Colonic mucosa (tissue), 4 donors: ENCODE measurements at places on chromosomes 12 and 14. TPM values are rescaled to one million over a fixed set of nuclear protein-coding genes. Genes with fewer than 3 reads are reported as not detected.

PLEKHD1 gene
- total RNA-seq: 0.10 TPM

DNA sequence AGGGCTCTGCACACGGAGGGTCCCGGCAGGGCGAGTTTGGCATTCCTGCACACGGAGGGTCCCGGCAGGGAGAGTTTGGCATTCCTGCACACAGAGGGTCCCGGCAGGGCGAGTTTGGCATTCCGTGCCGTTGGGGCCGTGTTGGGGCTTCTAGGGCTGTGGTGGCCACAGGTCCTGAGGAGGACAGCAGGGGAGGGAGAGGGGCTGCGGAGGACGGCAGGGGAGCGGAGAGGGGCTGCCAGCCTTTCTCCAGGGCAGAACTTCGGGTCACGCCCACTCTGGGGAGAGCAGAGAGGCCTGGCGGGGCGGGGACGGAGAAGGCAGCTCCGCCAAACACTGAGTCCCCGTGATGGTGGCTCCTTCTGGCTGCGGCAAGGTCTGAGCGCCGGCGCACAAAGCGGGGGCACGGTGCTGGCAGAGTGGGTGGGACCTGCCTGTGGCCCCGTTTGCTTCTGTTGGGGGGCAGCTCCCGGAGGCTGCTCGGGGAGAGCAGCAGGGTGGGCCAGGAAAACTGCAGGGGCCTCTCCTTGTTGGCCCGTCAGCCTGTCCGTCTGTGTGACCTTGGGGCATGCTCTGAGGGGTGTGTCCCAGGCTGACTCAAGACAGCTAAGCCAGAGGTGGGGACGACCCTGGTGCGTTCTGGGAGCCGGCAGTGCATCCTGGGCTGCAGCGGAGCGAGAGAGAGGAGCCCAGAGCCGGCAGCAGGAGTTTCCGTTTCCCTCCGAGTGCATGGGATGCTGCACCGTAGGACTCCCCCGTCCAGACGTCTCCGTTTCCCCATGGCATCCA is 60.2 kb downstream of the LRCOL1 start:
- DNase-seq: no peak

GRCh38 chr12:88566430-88566829 is 13.8 kb downstream of the KITLG start:
- DNase-seq: peak; percentile 59

ZNF26 gene
- total RNA-seq: 7.2 TPM

BDKRB2 gene
- 23.3 TPM for total RNA-seq

GRCh38 chr12:90520002-90520734 is 434.8 kb downstream of the CCER1 start:
- no peak for DNase-seq

GRCh38 chr14:72737560-72737943 is 156.3 kb downstream of the DPF3 start:
- no peak for DNase-seq

DNA sequence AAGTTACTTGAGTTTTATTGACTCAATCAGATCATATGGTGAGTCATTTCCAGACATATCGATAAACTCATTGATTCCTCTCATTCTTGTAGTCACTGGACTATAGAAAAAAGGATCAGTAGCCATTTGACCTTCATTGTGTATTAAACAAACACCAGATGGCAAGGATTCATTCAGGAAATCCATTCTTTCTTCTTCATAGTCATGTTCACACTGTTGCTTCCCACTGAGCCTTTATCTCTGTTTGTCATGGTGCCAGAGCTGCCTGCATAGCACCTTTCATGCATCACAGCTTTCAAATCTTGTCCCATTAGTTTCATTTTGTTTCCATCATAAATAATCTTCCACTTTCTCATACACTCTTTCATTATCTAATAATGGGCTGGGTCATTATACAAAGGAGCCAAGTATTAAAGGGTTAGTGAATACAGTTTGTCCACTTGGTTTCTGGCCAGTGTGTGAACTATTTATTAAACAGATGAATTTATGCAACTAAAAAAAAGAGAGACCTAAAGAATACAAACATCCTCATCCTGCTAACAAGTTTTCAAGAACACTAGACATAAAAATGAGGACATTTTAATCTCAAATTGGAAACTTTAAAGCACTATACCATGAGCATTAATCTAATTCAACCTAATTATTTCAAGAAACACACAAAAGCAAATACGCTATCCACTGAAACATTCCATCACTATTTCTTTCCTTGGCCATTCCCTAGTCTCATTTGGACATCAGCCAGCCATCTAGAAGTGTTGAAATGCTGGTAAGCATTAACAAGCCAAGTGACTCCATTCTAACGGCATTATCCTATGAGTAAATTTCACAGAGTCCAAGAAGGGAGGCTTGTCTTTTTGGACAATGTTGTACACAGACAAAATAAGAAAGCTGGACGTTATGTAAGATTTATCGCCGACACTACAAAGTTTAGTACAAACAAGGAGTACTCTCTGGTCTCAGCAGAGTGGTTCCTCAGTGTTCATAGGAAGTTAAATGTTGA is 476.5 kb downstream of the FOXG1 start:
- no peak for DNase-seq

PRICKLE1 gene
- 2.9 TPM for total RNA-seq

GRCh38 chr14:66311990-66312389 is 174.2 kb upstream of the CCDC196 start:
- no peak for DNase-seq

DNA sequence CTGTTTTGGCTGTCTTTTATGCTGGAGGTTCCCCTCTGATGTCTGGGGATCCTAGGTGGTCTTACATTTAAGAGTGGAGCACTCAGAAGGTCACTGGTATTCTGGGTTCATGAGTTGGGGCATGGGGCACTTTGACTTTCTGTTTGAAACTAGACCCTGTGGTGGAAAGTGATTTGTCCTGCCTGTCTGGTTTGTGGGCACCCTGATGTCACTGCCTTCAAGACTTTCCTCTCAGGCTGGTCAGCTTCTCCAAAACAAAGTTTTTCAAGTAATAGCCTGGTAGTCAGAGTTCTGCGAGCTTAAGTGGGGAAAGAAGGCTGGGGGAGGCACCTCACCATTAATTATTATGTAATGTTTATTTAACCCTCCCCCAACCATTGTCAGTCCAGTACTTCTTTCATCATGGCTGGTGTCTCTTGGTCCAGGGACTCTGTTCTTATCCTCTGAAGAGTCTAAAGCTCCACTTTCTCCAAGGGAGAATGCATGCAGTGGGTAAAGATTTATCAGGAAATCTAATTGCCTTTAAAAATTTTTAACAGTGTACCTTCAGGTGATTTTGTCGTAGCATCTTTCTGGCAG is 35.3 kb downstream of the ZC3H14 start:
- no peak for DNase-seq

NUP37 gene
- total RNA-seq: 49.9 TPM

TAS2R20 gene
- total RNA-seq: 1.0 TPM

C14orf39 gene
- total RNA-seq: not detected

GRCh38 chr12:67920413-67920812 is 68.8 kb upstream of the IFNG-AS1 start:
- no peak for DNase-seq
